ENCODE measurements at places on chromosomes 5 and 9. TPM values are rescaled to one million over a fixed set of nuclear protein-coding genes. Genes with fewer than 3 reads are reported as not detected.

DNA sequence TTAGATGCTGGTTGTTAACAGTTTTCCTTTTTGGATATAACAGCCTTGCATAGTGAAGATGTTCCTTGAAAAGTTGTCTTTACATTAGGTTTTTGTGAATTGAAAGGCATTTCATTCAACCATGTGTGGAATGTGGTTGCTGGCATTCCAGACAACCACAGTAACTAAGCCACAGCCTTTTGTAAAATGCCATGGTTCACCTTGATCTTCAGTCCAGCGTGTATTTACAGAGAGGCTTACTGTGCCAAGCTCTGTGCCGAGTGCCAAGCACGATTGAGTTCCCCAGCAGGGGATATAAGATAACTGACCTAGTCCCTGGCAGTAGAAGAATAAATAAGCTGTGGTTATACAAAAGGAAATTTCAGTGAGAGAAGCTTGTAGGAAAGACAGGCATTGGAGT is 4.9 kb downstream of the EXOSC2 start:
- no peak overlapping the region for H3K4me3 ChIP-seq
- H3K27me3 ChIP-seq, result no peaks in the 10 kb centered on the region
- peaks cover 80% of the 10 kb centered on the region for H3K36me3 ChIP-seq
- H3K4me1 ChIP-seq, result peaks cover 9% of the 10 kb centered on the region
- no peak overlapping the region for H3K27ac ChIP-seq

GRCh38 chr5:141465351-141465750 is 10.4 kb upstream of the PCDHGC3 start:
- H3K27ac ChIP-seq, result no peak overlapping the region
- H3K27me3 ChIP-seq, result no peaks in the 10 kb centered on the region
- no peak overlapping the region for H3K4me3 ChIP-seq

DNA sequence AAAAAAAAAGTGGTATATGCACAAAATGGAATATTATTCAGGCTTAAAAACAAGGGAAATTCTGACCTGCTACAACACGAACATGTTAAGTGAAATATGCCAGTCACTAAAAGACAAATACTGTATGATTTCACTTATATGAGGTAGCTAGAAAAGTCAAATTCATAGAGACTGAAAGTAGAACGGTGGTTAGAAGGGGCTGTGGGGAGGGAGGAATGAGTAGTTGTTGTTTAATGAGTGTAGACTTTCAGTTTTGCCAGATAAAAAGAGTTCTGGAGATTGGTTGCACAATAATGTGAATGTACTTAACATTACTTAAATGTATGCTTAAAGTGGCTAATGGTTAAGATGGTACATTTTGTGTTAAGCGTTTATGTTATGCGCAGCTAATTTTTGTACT is 79.5 kb upstream of the IL12B start:
- no peak for DNase-seq
- no peak overlapping the region for H3K4me3 ChIP-seq
- no peaks in the 10 kb centered on the region for H3K27me3 ChIP-seq
- no peak overlapping the region for H3K27ac ChIP-seq
- no peaks in the 10 kb centered on the region for H3K36me3 ChIP-seq

DNA sequence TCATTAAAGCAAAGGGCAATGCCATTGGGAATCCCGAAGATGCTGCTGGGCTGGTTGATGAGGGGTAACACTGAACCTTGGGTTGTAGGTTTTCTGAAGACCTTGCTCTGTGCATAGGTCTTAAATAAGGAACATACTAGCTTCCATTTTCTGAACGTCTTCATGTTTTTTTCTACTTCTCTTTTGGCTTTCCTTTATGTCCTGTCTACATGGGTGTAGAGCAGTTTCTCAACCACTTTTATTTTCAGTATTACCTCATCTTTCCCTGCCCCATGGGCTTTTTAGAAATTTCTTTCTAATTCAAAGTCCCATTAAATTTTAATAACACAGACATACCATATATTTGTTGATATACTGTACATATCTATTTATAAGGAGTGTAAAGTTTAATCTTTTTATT is at the start of gene IFNA14:
TSS of gene IFNA14 (minus strand) at position 95 of the 400 bp plus-strand sequence. CDS start at position 25, 70 bp downstream.
- DNase-seq, result no peak
- no peak within 1 kb of the TSS for H3K4me3 ChIP-seq
- H3K27ac ChIP-seq, result no peak within 1 kb of the TSS
- peaks cover 6% of the 10 kb centered on the region for H3K27me3 ChIP-seq
- H3K36me3 ChIP-seq, result no peaks in the 10 kb centered on the region

- H3K27me3 ChIP-seq, result no peaks in the 10 kb centered on the region
- no peak overlapping the region for H3K27ac ChIP-seq
- H3K4me1 ChIP-seq, result no peaks in the 10 kb centered on the region
- no peaks in the 10 kb centered on the region for H3K36me3 ChIP-seq
- no peak overlapping the region for H3K4me3 ChIP-seq
These were observed 10.6 kb upstream of the GLRA1 start for GRCh38 chr5:151935135-151935695.

GRCh38 chr5:160486573-160486972 is 64.9 kb downstream of the PTTG1 start:
- H3K27ac ChIP-seq, result no peak overlapping the region
- no peaks in the 10 kb centered on the region for H3K27me3 ChIP-seq
- no peak for DNase-seq

GRCh38 chr5:13003457-13003856 is 941.0 kb downstream of the DNAH5 start:
- no peaks in the 10 kb centered on the region for H3K4me1 ChIP-seq
- H3K4me3 ChIP-seq, result no peak overlapping the region
- no peaks in the 10 kb centered on the region for H3K27me3 ChIP-seq
- H3K36me3 ChIP-seq, result no peaks in the 10 kb centered on the region

- no peak for DNase-seq
- no peak overlapping the region for H3K27ac ChIP-seq
- no peak overlapping the region for H3K4me3 ChIP-seq
- H3K27me3 ChIP-seq, result no peaks in the 10 kb centered on the region
- H3K36me3 ChIP-seq, result no peaks in the 10 kb centered on the region
- peaks cover 11% of the 10 kb centered on the region for H3K4me1 ChIP-seq
These were observed 54.0 kb downstream of the FOXD1 start for GRCh38 chr5:73394610-73395009.

GRCh38 chr9:122355336-122355875 is 15.4 kb upstream of the PTGS1 start:
- H3K4me1 ChIP-seq, result no peaks in the 10 kb centered on the region
- no peaks in the 10 kb centered on the region for H3K27me3 ChIP-seq
- H3K27ac ChIP-seq, result no peak overlapping the region
- no peaks in the 10 kb centered on the region for H3K36me3 ChIP-seq

- H3K27ac ChIP-seq, result no peak overlapping the region
- peaks cover 15% of the 10 kb centered on the region for H3K4me1 ChIP-seq
- no peak for DNase-seq
- no peaks in the 10 kb centered on the region for H3K27me3 ChIP-seq
- no peaks in the 10 kb centered on the region for H3K36me3 ChIP-seq
These were observed 6.5 kb downstream of the SH3PXD2B start for GRCh38 chr5:172447646-172448365.

DNA sequence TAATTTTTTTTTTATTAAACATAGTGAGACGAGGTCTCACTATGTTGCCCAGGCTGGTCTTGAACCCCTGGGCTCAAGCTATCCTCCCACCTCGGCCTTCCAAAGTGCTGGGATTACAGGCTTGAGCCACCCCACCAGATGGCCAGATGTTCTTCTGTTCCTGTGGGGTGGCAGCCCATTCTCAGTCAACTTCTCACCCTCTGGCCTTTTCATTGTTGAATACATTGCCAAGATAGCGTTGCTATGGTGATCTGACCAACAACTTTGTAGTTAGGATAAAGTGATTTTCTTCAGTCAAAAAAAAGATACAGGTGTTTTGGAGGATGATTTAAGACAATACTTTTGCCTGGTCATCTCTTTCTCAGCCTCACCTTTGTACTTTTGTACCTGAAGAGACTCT is 109.1 kb downstream of the EGFLAM start:
- no peaks in the 10 kb centered on the region for H3K27me3 ChIP-seq
- DNase-seq, result no peak
- no peaks in the 10 kb centered on the region for H3K4me1 ChIP-seq
- H3K36me3 ChIP-seq, result no peaks in the 10 kb centered on the region

- no peaks in the 10 kb centered on the region for H3K4me1 ChIP-seq
- H3K27me3 ChIP-seq, result no peaks in the 10 kb centered on the region
- no peak for DNase-seq
- no peak overlapping the region for H3K4me3 ChIP-seq
- no peak overlapping the region for H3K27ac ChIP-seq
These were observed 640.0 kb downstream of the RAB3C start for GRCh38 chr5:59222687-59223511.

DNA sequence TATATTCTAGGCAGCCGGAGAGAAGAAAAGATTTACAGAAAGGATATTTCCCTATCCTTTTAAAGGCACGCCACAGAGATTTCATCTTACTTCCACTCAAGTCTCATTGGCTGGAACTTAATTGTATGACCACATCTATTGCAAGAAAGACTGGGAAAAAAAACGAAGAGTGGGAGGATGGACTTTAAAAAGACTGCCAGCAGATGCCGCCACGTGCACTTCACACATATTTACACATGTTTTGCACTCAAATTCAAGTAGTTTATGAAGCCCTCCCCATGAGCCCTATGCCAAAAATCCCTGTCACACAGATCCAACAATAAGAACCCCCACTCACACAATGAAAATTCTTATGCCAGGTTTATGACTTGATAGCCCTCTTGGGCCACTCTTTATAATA is 138.5 kb upstream of the TYRP1 start:
- no peak overlapping the region for H3K4me3 ChIP-seq
- peak; percentile 58 for DNase-seq
- H3K36me3 ChIP-seq, result no peaks in the 10 kb centered on the region
- H3K27ac ChIP-seq, result no peak overlapping the region
- H3K27me3 ChIP-seq, result no peaks in the 10 kb centered on the region

- no peak overlapping the region for H3K4me3 ChIP-seq
- DNase-seq, result peak; percentile 10
- peaks cover 25% of the 10 kb centered on the region for H3K4me1 ChIP-seq
- no peak overlapping the region for H3K27ac ChIP-seq
- no peaks in the 10 kb centered on the region for H3K36me3 ChIP-seq
- H3K27me3 ChIP-seq, result no peaks in the 10 kb centered on the region
These were observed 128.1 kb downstream of the STARD4 start for GRCh38 chr5:111384220-111384619.

- no peak for DNase-seq
- H3K27ac ChIP-seq, result no peak overlapping the region
- H3K36me3 ChIP-seq, result no peaks in the 10 kb centered on the region
- H3K27me3 ChIP-seq, result no peaks in the 10 kb centered on the region
- H3K4me1 ChIP-seq, result no peaks in the 10 kb centered on the region
These were observed 49.3 kb downstream of the PDCD1LG2 start for GRCh38 chr9:5559659-5560058.

Gene STPG3
- total RNA-seq, result 0.35 TPM

Gene GABRA1
- total RNA-seq, result not detected

Gene SPATA31C1
- total RNA-seq, result not detected

Gene PCDHGB2
- 6.2 TPM for total RNA-seq

Measured in A673 (cell line).